T-helper 1 cell (primary cell): ENCODE measurements at places on chromosomes 6 and 20.

GRCh38 chr20:24942679-24943078 lies 6.4 kb upstream of the CST7 start:
- no peak for DNase-seq

GRCh38 chr6:15790116-15790515 lies 127.3 kb upstream of the DTNBP1 start:
- DNase-seq: no peak

DNA sequence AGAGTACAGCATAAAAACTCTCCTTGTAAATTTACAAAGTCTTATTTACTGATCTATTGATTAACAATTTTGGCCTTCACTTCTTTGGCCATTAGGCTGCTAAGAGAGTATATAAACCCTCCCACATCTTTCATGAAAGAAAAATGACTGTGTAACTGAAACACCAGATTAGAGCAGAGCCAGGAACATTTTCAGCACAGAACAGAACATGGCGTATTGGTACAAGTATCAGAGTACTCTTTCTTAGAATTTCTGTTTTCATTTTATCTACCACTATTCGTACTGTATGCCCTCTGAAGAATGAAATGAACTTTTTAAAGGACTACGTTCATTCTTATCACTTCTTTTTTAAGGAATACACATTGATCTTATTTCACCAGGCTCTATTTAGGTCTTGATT lies 550.2 kb downstream of the ADGRB3 start:
- no peak for DNase-seq

DNA sequence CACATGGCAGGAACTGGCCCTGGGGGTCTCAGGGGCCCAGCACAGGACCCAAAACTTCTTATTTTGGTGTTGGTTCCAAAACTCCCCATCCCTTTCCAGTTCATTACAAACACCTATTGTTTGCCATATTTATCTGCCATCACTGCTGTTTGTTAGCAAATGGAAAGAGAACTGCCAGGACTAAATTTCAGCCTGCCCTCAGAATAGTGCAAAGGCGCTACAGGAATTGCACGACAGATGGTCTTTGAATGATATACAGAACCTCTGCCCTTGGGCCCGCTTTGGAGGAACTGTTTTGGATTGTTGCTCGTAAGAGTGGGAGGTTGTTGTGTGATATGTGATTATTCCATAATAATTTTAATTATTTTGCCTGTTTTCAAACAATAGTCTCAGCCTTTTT lies 199.0 kb upstream of the FBXL4 start:
- DNase-seq: no peak

- DNase-seq: no peak
Measured at GRCh38 chr6:158021814-158022748, 40.4 kb downstream of the SYNJ2 start.

DNA sequence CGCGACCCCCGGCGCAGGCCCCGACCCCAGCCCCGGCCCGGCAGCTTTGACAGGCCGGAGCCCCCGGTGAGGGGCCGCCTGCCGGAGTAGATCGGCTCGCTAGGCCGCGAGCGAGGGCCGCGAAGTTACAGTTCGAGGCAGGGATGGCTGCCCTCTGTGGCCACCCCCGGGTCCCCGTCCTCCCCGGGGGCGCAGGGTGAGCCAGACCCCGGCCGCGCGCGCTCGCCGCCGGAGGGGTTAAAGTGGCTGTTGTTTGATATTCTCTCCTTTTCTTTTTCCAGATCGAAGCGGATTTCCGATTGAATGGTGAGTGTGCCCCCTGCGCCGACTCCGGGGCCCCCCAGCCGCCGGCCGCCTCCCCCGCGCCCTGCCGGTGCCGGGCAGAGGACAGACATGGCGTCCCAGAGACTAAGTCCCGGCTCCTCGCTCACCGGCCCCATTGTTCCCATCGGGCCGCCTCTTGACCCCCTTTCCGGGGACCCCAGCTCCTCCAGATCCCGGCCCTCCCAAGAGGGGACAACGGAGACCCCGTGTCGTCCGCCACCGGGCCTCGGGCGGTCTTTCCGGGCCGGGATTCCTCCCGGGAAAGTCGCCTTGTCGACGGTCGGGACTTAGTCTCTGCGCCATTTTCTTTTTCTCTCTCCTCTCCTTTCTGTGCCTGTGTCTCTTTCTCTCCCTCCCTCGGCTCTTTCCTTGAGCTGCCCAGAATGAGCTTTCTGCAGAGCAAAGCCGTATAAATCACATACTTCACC lies 704 bp downstream of the TOP1 start:
- no peak for DNase-seq

GRCh38 chr6:131651782-131652181 lies 14.7 kb downstream of the ENPP3 start:
- DNase-seq: no peak

GRCh38 chr6:8904754-8905153 lies 469.4 kb upstream of the SLC35B3 start:
- no peak for DNase-seq

GRCh38 chr6:125367036-125367782 lies 65.4 kb upstream of the HDDC2 start:
- no peak for DNase-seq

- DNase-seq: no peak
Measured at GRCh38 chr20:53032478-53032932, 60.3 kb downstream of the TSHZ2 start.

DNA sequence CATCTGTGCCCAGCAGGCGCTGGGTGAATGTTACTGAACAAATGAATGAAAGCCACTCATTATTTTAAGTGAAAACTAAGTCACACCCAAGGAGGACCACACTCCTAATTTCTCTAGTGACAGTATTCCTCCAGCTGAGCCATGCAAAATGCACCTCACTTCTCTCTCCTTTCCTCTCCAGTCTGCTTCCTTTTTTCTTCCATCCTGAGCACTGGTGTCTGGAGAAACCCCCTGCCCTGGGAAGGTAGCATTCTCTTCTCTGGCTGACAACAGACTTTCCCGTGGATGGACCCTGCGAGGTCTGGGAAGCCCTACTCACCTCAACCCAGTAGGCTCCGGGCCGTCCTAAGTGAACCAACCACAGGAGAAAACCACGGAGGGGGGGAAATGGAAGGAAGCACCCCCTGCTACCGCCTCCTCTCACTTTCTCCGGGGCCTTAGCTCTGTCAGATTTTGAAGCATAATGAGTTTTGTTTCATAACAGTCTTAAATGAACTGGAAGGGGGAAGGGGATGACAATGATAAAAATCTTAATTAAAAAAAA lies 22.6 kb downstream of the TRERF1 start:
- no peak for DNase-seq

GRCh38 chr6:125974214-125974866 lies 12.0 kb upstream of the TRMT11 start:
- DNase-seq: peak; percentile 56

DNA sequence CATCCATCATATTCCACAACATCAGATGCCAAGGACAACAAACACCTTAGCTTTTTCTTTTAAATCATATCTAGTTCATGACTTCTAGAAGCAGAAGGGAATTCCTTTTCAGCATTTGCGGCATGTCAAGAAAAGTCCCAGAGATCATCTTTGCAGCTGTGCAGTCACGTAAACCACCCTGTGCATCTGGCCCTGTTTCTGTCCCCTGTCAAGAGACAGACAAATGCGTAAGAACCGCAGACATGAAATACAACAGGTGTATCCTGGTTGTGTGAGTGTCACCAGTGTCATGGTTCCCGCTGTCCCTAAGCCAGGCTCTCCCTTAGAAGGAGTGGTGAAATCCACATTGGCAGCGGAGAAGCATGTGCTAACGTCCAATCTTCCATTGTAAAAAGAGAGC lies 28.1 kb downstream of the LY86 start:
- no peak for DNase-seq

GRCh38 chr20:13101706-13102105 lies 92.9 kb downstream of the SPTLC3 start:
- no peak for DNase-seq

- DNase-seq: no peak
Measured at GRCh38 chr6:41428336-41428995, 93.1 kb downstream of the NCR2 start.

GRCh38 chr6:131065824-131066171 lies 2.8 kb upstream of the EPB41L2 start:
- no peak for DNase-seq

DNA sequence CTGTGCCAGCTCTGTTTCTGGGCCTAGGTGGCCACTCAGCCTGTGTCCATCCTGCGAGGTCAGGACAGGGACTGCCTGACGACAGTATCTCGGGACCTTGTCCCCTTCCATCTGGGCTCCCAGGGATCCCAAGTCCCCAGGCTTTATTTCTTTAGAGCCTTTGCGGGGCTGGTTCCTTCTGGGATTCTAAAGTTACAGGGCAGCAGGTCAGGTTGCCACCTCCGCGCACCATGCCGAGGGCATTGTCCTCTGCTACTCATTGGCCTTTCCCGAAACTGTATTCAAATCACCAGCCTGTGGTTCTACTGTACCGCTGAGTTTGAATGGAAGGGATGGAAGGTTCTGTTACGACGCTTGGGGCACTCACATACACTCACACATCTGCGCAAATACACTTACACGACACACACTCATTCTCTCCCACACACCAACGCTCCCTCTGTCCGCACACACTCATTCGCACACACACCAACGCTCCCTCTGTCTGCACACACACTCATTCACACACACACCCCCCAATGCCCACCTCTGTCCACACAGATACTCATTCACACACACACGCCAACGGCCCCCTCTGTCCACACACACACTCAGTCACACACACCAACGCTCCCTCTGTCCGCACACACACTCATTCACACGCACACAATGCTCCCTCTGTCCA lies 59.8 kb upstream of the THBS2 start:
- no peak for DNase-seq

- no peak for DNase-seq
Measured at GRCh38 chr6:155278319-155279049, 14.7 kb downstream of the CLDN20 start.

DNA sequence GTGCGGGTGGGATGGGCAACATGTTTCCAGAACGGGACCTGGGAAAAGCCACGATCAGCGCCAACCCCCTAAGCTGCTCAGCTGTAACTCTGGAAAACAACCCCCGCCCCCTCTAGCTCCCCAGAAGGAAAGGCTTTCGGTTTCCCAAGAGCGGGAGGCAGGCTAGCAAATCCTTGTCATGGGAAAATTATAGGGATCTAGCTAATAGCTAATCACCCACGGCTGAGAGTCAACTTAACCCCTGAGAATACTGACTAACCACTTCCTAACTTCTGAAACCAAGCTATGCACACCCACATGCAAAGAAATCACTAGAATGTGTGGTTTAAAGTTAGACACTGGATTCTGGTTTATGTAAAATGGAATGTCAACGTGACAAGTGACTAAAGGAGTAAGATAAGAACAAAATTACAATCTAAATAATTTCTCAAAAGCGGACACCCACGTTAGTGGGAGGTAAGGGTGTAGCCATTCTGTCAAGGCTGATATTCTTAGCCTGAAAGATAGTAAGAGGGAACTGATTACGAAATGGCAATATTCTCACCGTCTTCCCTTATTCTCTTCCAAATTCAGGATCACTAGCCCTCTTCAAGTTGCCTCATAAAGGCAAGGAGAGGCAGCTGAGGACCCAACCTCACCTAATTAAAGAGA lies 20.1 kb downstream of the JAG1 start:
- no peak for DNase-seq

GRCh38 chr6:125639466-125640020 lies 109.9 kb upstream of the HEY2 start:
- no peak for DNase-seq

- DNase-seq: no peak
Measured at GRCh38 chr6:138507977-138508675, 8.8 kb upstream of the NHSL1 start.

GRCh38 chr6:434051-434705 lies 42.6 kb downstream of the IRF4 start:
- no peak for DNase-seq

GRCh38 chr6:13194852-13195251 lies 133.5 kb downstream of the TBC1D7 start:
- no peak for DNase-seq

- no peak for DNase-seq
Measured at GRCh38 chr6:75135450-75135849, 70.4 kb downstream of the COL12A1 start.

DNA sequence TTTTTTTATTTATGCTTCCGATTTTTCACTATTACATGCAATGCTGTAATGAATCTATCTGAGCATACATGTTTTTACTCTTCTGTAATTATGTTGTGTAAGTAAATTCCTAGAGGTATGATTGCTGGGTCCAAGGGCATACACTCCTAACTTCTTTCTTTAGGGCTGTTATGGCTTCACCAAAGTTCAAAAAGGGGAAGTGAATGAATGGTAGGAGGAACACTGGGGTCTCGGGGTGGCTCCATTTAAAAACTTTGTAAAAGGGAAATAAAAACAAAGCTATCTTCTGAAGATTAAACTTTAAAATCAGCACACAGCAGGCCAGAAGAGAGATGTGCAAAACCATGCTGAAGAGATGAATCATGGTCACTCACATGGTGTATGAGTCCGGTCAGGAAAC lies 289.1 kb upstream of the SUPT3H start:
- DNase-seq: no peak

DNA sequence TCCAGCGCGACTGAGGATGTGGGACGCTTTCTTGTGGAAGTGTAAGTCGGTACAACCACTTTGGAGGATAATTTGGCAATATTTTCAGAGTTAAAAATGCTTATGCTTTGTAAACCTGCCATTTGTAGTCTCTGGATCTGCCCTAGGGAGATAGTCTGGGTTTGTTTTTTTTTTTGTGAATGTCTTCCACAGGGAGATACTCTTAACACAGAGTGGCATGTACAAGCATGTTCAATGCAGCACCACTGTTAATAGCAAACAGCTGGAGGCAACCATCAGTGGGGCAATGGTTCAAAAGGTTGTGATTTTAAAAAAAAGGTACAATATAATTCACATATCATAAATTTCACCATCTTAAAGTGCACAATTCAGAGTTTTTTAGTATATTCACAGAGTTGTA lies 22.4 kb downstream of the SLC9A8 start:
- DNase-seq: no peak

DNA sequence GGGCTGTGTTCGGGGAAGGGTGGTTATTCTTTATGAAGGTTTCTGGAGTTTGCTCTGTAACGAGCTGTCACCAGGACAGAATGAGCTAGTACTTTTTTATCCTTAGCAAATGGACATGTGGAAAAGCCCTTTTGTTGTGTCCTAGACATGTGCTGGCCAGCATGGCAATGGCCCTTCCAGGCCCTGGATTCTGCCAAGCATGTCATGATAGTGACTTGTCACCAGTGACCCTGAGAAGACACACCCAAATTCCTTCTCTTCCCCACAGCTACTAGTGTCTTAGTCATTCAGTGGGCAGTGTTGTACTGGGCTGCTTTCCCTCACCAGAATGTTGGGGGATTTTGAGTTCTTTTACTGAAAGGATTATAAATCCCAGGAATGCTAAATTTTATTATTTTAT lies 74.0 kb upstream of the XRN2 start:
- no peak for DNase-seq

GRCh38 chr6:169495601-169496000 lies 206.2 kb downstream of the WDR27 start:
- no peak for DNase-seq

- DNase-seq: no peak
Measured at GRCh38 chr6:82260997-82261732, 13.6 kb upstream of the IBTK start.

DNA sequence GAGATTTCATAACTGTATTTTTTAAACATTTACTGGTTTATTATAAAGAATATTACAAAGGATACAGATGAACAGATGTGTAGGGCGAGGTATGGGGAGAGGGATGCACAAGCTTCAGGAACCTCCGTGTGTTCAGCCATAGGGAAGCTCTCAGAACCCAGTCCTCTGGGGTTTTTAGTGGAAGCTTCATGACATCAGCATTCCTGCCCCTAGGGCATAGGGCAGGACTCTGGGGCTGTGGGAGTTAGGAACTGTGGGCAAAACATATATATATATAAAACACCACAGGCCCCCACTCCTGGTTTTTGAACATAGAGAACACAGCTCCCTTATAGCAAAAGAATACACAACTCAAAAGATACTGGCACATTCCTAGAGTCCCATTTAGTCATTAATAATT lies 21.9 kb downstream of the EFCAB8 start:
- DNase-seq: no peak
